ENCODE measurements at places on chromosomes 16 and 17.

DNA sequence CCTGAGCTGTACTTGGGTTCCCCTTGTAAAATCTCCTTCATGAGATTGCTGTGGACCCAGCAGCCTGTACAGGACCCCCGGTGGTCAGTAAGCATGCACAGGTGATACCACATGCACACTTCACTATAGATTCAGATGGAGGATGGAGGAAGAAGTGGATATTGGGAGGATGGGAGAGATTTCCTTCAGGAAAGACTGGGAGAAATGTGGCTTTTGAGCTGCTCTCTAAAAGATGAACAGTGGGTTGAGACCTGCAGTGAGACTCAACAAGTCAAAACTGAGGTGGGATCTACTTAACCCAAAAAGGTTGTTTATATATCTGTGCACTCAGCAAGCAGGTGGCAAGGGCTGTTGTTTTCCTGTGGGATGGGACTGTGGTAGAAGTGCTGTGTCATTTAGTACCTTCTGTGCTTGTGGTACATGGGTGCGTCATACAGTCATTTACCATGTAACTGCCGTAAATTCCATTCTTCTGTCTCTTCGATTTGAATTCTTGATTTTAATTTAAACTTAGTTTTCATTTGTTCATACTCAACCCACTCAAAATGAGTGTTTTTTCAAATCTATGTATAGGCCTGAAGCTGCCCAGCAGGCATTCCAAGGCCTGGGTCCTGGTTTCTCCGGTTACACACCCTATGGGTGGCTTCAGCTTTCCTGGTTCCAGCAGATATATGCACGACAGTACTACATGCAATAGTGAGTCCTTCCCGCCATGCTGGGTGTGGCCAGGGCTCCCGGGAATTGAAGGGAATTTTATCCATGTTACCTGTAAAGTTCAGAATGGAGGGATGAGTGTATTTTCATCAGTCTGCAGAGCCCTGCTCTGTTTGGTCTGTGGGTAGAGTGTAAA is 6.9 kb downstream of the HERPUD1 start:
- no peak for DNase-seq

DNA sequence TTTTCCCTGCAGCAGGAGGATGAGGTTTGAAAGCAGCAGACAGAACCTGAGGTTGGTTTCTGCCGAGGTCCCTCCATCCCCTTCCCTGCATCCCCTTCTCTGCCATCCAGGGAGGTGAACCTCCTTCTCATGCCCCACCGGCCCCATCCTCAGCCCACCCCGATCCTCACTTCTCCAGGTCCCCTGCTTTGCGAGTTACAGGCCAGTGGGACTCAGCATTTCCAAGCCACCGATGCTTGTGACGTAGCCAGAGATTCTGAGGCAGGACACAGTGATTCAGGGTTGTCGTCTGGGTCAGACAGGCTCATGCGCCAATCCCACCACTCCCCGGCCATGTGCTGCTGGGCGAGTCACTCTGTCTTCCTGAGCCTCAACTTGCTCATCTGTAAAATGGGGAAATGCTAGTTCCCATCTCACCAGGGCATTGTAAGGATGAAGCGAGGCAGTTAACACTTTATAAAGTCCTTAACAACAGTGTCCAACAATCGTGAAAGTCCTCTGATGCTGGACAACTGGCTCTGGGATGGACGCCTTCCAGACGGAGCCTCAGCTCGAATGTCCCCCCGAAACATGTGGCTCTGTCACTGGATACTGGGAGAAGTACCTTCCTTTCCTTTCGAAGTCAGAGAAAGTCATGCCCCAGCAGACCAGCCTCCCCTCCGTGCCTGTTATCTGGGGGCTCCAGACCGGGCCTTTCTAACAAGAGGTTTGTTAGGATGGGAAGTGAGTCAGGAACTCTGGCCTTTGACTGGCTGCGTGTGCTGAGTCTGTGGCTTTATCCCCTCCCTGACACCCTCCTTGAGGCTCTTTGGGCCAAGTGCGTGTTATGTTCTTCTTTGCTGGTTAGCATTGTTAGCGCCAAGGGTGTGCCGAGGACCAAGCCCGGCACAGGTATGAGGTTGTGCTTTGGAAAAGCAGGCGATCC is 21.9 kb downstream of the SEC14L5 start:
- DNase-seq: no peak

DNA sequence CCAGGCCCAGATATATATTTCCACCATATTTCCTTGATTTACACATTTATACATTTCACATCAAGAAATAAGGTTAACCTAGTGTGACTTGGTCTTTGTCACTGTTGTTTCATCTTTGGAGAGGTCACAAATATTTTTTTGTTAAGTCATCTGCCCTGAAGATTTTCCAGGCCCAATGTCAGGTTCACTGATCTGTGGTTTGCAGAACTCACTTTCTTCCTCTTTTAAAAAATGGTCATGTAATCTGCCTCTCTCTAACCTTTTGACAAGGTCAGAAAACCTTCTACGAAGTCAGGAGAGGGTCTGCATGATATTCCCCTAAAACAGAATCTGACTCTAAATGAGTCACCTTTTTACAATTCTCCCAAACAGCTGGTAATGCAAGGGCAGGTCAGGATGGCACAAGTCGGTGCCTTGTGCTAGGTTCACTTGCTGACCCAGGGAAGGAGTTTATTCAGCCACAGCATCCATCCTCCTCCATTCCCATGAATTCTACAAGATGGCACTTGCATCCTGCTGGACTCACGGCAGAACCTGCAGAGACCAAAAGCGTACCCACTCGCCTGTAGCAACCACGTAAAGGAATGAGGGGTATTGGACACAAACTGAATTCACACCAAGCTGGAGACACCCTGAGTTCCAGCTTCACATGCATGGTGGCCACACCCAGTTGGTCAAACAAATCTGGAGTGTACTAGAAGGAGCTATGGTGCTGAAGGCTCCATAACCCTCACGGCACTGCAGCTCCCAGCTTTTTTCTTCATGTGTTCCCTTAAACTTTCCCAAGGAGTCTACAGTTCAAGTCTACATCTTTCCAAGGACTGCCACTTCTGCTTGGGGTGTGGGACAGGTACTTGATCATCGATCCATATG is 1.6 kb upstream of the KIAA0513 start:
- DNase-seq: no peak

GRCh38 chr16:89561142-89561883 is 831 bp downstream of the RPL13 start:
- DNase-seq: no peak

DNA sequence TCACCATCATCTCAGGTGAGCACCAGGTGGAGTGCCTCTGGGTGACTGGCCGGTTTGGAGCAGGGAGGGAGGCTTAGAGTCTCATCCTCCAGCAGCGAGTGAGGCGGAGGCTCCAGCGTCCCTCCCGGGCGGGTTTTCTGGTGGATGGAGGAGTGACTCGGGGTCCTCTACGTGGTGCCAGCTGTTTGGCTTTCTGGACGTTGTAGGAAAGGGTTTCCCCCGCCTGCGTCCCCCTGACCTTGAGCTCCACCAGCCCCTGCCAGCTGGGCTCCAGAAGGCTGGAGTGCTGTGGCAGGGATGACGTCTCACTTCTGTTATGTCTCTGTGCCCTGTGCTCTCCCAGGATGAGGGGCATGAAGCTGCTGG is 522 bp downstream of the DNASE1 start:
- no peak for DNase-seq

DNA sequence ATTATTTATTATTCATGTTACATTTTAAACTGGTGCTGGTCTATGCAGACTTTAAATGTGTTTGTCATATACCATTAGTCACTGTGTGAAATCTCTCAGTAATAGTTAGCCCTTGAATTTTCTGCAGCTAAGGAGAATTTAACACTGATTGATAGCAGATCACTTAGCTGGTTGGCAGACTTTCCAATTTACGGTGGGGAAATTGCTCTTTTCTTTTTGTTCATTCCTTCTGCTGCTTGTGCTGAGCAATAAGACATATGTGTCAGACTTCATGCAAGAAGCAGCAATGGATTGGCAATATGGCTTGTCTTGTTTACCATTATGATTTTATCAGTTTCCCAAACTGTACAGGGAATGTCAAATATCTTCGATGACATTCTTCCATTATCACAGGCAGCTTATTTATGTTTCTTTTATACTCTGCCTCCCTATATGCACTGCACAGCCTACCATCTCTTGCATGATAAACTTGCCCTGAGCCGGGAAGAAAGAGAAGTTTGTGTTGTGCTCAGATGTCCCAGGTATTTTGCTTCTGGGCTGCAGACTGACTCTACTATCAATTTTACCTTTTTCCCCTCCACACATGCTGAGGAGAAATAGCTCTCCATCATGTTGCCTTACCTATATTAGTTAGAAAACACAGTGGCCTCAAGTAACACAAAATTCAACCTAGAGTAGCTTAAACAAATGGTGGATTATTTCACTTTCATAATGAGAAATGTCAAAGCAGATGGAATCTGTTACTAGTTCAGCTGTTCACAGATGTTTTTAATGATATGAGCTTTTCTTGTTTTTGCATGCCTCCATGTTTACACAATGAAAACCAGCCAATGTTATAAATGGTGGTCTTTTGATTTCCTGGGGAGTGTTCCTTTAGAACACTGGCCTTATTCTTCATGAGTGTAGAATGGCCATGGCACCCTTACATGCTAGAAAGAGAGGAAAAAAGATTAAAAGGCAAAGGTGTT is 968.1 kb upstream of the GOT2 start:
- DNase-seq: no peak

GRCh38 chr16:53094013-53094630 is 39.3 kb downstream of the CHD9 start:
- DNase-seq: no peak

GRCh38 chr16:17223576-17223975 is 247.2 kb downstream of the XYLT1 start:
- DNase-seq: no peak

- DNase-seq: no peak
Measured at GRCh38 chr16:73615071-73615940, 567.4 kb upstream of the ZFHX3 start.

DNA sequence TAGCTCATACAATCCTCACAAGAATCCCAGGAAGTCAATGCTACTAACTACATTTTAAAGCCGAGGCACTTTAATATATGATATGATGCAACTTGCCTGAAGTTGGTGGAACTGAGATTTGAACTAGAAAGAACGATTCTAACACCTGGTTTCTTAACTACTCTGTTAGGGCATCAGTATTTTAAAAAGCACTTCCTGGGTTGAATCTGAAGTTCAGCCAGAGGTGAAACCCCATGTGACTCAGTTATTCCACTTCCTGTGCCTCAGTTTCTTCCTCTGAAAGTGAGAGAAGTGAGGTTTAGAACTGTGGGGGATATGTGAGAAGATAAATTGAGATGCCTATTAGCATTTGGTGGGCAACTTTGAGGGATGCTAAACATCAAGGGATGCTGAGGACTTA is 129.4 kb upstream of the ANKFN1 start:
- DNase-seq: no peak

GRCh38 chr16:4696172-4696904 is 3.0 kb downstream of the NUDT16L1 start:
- DNase-seq: no peak

DNA sequence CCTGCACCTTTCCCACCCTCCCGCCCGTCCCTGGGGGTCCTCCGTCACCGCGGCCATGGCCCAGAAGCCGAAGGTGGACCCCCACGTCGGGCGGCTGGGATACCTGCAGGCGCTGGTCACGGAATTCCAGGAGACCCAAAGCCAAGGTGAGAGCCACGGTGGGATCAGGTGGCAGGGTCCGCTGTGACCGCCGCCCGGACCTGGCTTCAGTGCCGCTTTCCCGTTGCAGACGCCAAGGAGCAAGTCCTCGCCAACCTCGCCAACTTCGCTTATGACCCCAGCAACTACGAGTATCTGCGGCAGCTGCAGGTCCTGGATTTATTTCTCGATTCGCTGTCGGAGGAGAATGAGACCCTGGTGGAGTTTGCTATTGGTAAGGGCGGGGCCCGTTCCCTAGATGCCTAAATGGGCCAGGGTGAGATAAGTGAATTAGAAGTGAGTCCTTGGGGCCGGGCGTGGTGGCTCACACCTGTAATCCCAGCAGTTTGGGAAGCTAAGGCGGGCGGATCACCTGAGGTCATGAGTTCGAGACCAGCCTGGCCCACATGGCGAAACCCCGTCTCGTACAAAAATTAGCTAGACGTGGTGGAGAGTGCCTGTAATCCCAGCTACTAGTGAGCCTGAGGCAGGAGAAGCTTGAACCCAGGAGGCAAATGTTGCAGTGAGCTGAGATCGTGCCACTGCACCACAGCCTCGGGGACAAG is 617 bp downstream of the ARMC7 start:
- no peak for DNase-seq

GRCh38 chr17:72684405-72685020 is 408.0 kb downstream of the SLC39A11 start:
- DNase-seq: no peak

GRCh38 chr17:732067-732901 is at the start of gene TLCD3A:
TSS of gene TLCD3A (plus strand) at chr17:732596. CDS start at chr17:732648, 52 bp downstream.
- no peak for DNase-seq

DNA sequence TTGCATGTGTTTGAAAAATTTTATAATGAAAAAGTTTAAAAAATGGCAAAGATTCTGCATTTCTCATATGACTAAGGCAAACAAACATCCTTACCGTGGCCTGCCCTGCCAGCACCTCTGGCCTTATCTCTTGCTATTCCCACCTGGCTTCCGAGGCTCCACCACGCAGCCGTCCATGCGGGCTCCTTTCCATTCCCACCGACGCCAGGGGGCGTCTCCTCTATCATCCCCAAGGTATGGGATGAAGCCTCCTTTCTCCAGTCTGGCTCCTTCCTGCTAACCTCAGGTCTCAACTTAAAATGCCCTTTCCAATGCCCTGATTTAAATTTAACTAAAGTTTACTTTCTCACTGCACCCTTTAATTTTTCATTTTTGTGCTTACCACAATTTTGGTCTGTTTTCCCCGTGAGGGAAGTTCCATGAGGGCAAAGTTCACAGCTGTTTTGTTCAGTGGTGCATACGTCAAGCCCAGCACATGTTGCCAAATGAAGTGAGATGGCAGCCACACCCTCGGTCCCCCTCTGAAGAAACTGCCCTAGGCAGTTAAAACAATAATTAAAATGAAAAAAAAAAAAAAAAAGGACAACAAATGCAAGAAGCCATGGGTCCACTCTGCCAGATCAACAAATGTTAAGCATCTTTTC is 13.3 kb upstream of the SDK2 start:
- DNase-seq: no peak

- no peak for DNase-seq
Measured at GRCh38 chr16:9035996-9036395, 55.4 kb upstream of the HAPSTR1 start.

DNA sequence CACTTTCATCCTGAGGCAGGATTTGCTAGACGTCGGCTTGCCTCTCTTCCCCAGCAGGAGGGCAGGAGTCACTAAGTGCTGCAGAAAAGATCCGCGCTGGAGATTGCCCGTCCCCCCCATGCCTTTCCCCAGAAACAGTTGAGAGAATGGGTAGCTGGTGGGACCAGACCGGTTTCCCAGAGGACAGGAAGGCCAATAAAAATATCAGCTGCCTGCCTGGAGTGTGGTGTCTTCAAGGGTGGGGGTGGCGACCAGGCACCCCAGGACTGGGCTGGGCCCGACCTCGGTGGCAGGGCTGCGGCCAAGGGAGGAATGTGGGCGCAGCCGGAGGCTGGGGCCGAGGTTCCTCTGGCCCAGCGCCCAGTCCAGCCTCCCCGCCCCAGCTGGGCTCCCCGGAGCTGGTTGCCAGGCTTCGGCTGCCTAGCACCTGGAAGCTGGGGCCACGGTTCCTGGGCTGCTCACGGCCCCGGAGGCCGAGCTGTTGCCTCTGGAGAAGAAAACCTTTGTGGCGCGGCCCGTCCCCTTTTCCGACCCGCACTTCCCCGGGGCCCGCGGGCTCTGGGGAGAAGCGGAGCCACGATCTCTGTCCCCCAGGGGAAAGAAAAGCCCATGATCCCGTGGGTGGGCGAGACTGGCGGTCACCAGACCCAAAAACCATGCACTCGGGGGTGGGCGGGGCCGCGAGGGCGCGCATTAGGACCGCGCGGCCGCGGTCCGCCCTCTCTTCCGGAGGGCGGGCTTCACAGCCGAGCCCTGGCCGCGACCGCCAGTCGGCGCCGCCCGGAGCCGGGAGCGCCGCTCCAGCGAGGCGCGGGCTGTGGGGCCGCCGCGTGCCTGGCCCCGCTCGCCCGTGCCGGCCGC is at the start of gene TRAF4:
Gene TRAF4 (plus strand): TSS at position 769 of the 861 bp plus-strand sequence. CDS start 102 bp downstream, outside the sequence.
- no peak for DNase-seq
